ENCODE measurements at places on chromosomes 6 and 20.

- no peak for DNase-seq
Measured at GRCh38 chr6:110053395-110054240, 75.5 kb downstream of the GPR6 start.

DNA sequence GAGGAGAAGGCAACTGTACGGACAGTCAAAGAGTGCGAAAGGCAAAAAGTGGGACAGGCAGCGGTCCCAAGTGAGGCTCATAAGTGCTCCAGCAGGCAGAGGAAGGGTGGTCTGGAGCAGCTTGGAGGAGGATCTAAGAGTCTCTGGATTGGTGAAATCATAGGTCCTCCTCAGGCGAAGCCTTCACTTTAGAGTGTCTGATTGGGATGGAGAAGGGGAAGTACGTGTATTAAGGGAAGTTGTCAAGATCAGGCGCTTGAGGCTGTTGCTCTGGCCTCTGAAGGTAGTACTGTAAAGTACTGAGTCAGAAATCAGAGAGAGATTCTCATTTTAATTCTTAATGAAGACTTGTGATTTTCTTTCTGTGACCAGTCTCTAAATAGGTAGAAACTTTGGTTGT, 185.6 kb downstream of the KIF16B start:
- no peak for DNase-seq

- no peak for DNase-seq
Measured at GRCh38 chr6:167933290-167933689, 64.2 kb upstream of the KIF25 start.

DNA sequence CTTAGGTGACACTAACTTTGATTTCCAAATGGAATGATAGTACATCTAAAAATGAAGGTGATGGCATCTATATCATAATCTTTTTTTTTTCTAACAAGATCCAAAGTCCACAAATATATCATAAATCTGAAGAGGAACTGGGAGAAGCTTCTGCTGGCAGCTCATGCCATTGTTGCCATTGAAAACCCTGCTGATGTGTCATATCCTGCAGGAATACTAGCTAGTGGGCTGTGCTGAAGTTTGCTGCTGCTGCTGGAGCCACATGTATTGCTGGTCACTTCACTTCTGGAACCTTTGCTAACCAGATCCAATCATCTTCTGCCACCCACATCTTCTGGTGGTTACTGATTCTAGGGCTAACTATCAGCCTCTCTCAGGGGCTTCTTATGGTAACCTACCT, 27.4 kb upstream of the KHDC1 start:
- DNase-seq: no peak

- no peak for DNase-seq
Measured at GRCh38 chr6:109183109-109183650, 87.9 kb downstream of the CEP57L1 start.

- DNase-seq: no peak
Measured at GRCh38 chr20:63183422-63184146, 32.3 kb downstream of the YTHDF1 start.

Measured in suprapubic skin (tissue), 4 donors.